ENCODE measurements at places on chromosomes 1 and 21.

DNA sequence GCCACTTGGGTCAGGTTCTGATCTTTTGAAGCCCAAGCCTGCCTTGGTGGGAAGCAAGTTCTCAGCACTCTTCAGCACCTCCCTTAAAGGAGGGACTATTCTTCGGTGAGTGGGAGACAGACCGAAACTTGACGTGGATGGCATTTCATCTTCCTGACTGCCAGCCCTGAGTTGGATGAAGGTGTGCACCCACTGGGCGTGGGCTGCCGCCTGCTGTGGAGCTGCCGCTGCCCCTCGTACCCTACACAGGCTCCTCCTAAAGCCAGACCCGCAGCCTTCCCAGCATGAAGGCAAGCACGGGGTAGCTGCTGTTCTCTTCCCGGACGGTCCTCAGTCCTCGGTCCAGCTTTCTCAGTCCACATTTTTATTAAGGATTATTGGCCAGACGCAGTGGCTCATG, 84.2 kb downstream of the SLC66A1 start:
- DNase-seq, result no peak

DNA sequence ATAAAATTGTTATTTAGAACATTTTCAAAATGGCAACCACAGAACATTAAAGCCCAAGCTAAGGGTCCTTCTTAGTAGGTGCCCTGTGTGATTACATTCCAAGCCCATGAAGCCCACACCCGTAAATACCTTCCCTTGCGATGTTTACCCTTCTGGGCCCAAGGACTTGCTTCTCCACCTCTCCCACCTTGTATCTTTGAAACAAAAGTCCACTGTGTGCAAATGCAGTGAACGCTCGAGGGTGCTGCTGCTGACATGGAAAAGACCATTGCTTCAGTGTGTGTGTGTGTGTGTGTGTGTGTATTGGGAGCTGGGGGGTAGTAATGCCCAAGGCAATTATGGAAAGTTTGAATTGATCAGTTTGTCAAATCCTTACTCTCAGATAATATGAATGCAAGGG, 298.1 kb downstream of the TGFB2 start:
- no peak for DNase-seq

- DNase-seq, result no peak
Observed at GRCh38 chr1:220797553-220797952, 10.8 kb downstream of the MTARC1 start.

GRCh38 chr1:86231076-86231475, 74.5 kb upstream of the COL24A1 start:
- peak; percentile 14 for DNase-seq

DNA sequence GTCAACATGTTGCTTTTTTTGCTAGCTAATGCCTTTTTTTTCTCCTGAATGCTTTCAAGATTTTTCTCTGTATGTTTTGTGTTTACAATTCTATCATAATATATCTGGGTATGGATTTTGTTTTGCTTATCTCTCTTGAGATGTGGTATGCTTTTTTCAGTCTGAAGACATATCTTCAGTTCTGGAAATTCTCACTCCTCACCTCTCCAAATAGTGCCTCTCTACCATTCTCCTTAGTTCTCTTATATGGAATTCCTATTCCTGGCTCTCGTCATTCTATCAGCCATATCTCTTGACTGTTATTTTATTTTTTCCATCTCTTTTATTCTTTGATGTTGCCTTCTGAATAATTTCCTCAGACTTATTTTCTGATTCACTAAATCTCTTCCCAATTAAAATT, 58.4 kb downstream of the IVNS1ABP start:
- DNase-seq, result no peak

GRCh38 chr1:228308085-228308601, 98.5 kb downstream of the TRIM11 start:
- no peak for DNase-seq

GRCh38 chr1:66925944-66926343, 1.2 kb downstream of the MIER1 start:
- no peak for DNase-seq
